ENCODE measurements at places on chromosomes 4 and X. TPM values are rescaled to one million over a fixed set of nuclear protein-coding genes. Genes with fewer than 3 reads are reported as not detected.

DNA sequence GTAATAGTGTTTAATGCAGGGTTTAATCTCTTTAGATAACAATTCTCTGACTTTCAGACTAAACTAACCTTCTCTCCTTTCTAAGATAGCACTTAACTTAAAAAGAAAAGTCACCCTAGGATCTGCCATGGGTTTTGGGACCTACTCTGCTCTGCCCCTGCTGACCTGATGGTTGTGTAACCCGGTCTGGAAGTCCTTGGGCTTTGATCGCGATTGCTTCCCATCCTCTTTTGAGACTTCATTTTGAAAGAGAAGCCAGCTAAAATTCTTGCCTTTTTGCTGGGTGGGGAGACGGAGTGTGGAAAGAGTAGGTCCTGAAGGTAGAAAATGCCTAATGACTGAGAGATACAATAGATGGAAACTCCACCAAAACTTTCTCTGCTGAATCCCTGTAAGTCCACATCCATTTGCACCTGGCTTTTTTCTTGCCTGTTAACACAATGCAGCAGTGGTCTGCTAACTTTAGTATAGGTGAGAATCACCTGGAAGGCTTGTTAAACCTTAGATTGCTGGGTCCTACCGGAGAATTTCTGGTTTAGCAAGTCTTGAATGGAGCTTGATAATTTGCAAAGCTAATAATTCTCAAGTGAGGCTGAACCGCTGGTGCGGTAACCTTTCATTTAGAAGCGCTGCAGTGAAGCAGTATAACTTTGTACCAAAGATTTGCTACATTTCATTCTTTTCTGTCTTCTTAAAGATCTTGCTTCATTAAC is 45.6 kb upstream of the CCSER1 start:
- no peaks in the 10 kb centered on the region for H3K36me3 ChIP-seq
- H3K27ac ChIP-seq: no peak overlapping the region
- DNase-seq: no peak
- no peaks in the 10 kb centered on the region for H3K4me1 ChIP-seq

DNA sequence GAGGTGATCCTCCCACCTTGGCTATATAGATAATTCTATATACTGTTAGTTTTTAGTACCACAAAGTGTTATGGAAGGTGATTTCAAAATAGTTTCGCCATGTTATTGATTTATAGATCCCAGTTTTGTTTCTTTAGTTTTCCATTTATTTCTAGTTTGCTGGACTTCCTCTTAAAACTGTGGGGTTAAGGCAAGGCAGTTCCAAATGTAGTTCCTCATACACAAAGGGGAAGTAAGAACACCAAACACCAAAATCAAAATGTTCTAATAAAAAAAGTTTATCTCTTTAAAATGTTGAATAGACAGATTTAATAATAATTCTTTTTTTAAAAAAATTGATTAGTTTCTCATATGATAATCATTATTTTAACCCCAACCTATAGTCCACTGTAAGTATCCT is 6.8 kb upstream of the CISD2 start:
- peaks cover 7% of the 10 kb centered on the region for H3K4me1 ChIP-seq
- DNase-seq: no peak
- H3K27me3 ChIP-seq: no peaks in the 10 kb centered on the region

DNA sequence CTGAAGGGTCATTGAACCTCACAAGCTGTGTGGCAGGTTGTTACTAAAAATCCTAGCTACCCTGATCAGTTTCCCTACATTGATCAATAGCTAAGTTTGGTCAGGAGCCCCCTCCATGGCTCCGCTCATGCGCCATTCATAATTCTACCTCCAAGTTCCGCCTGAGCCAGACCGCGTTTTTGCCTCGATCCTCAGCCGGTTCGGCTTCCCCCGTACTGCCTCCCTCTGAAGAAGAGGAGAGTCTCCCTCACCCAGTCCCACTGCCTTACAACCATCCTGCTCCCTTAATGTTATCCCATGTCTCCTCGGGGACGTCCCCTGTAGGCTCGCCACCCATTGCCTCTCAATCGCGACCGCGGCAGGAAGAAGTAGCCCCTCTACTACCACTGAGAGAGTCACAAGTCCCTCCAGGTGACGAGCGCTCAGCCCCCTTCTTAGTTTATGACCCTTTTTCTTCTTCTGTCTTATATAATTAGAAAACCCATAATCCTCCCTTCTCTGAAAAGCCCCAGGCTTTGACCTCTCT is 158.2 kb downstream of the DEFB131A start:
- no peaks in the 10 kb centered on the region for H3K36me3 ChIP-seq
- H3K4me3 ChIP-seq: no peak overlapping the region
- no peaks in the 10 kb centered on the region for H3K27me3 ChIP-seq
- no peak overlapping the region for H3K27ac ChIP-seq
- peaks cover 15% of the 10 kb centered on the region for H3K4me1 ChIP-seq

GRCh38 chrX:107576841-107577240 is 51.5 kb upstream of the PRPS1 start:
- no peak for DNase-seq
- no peaks in the 10 kb centered on the region for H3K27me3 ChIP-seq
- no peak overlapping the region for H3K4me3 ChIP-seq

DNA sequence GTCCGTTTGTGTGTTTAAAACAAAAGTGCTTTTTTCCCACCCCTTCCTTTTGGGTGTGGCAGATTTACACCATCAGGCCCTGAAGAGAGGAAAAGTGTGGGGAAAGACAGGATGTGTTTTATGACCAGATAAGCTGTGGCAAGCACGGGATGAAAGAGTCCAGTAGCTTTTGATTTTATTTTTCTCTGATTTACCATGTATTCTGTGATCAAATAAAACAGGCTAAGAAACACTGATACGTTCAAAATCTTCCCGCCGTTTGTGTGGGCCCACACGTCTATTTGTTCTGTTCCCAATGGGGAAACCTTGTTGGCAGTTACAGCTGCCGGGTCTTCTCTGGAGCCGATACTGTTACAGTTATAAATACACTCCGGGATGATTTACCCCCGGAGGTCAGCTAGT is 10.8 kb downstream of the LRP2BP start:
- no peaks in the 10 kb centered on the region for H3K36me3 ChIP-seq
- no peak overlapping the region for H3K27ac ChIP-seq
- peaks cover 4% of the 10 kb centered on the region for H3K4me1 ChIP-seq
- no peak overlapping the region for H3K4me3 ChIP-seq

DNA sequence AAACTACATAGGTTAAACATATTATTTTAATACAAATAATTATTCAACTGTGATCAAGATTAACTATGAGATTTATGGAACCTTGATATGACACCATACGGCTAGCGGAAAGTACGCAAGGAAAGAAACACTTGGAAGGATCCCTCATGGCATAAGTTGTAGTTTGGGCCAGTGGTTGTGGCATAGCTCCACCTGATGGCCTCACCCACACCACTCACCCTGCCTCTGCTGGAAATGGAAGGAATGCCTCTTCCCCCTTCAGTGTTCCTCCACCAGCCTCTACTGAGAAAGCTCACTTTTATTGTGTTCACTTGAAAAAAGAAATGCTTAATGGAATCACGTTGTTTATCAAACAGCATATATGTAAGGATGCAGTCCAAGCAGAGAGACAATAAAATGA is 86.4 kb downstream of the BMP15 start:
- no peaks in the 10 kb centered on the region for H3K4me1 ChIP-seq
- H3K27ac ChIP-seq: no peak overlapping the region
- no peaks in the 10 kb centered on the region for H3K36me3 ChIP-seq
- no peaks in the 10 kb centered on the region for H3K27me3 ChIP-seq

- DNase-seq: no peak
- H3K27me3 ChIP-seq: no peaks in the 10 kb centered on the region
- no peak overlapping the region for H3K4me3 ChIP-seq
- H3K36me3 ChIP-seq: no peaks in the 10 kb centered on the region
- no peak overlapping the region for H3K27ac ChIP-seq
These were observed 111.1 kb upstream of the JADE1 start for GRCh38 chr4:128698386-128698785.

SLITRK2 gene
- total RNA-seq: not detected

GRCh38 chr4:127988638-127989037 is 23.4 kb downstream of the ABHD18 start:
- DNase-seq: no peak
- no peak overlapping the region for H3K4me3 ChIP-seq
- no peaks in the 10 kb centered on the region for H3K27me3 ChIP-seq

Measured in CD8-positive, alpha-beta memory T cell (primary cell).